Hematopoietic multipotent progenitor cell treated with erythropoietin and hydrocortisone succinate and interleukin-3 and kit ligand, for 8 days (in vitro differentiated cells): ENCODE measurements at places on chromosomes 13 and 19.
A peak's percentile ranks its signal among the peaks of the same experiment; 100 is the strongest.

DNA sequence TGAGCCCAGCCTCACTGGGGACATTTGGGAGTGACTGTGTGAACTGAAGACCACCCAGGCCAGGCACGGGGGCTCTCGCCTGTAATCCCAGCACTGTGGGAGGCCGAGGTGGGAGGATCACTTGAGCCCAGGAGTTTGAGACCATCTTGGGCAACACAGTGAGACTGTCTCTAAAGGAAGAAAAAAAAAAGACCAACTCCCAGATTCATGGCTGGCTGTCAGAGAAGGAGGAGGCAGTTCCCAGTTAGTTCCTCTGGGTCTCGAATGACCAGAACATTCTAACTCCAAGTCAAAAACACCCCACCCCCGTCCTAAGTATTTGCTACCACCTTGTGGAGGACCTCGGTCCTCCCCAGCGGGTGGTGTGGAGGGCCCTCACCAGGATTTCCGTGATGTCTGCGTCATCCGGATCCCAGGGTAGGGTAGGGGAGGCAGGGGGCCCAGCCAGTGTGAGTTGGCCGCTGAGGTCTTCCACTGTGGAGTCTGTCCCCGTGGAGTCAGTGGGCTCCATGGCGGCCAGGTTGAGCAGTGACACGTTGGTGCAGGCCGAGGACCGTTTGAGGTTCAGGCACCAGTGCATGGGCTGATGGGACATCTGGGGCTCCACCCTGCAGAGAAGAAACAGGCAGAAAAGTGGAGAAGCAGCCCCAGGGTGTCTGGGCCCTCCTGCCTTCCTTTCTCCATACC, 1.3 kb downstream of the TSKS start:
- DNase-seq: peak; percentile 39

- DNase-seq: no peak
Observed at GRCh38 chr19:42323473-42323851, 2.0 kb upstream of the MEGF8 start.

GRCh38 chr19:54420068-54420382, 4.8 kb downstream of the TTYH1 start:
- DNase-seq: no peak

- peak; percentile 100 for DNase-seq
Observed at GRCh38 chr19:45994998-45995714, at the start of gene CCDC61. Gene CCDC61 (plus strand): TSS chr19:45995467. CDS start chr19:46003019, 7,552 bp downstream.

DNA sequence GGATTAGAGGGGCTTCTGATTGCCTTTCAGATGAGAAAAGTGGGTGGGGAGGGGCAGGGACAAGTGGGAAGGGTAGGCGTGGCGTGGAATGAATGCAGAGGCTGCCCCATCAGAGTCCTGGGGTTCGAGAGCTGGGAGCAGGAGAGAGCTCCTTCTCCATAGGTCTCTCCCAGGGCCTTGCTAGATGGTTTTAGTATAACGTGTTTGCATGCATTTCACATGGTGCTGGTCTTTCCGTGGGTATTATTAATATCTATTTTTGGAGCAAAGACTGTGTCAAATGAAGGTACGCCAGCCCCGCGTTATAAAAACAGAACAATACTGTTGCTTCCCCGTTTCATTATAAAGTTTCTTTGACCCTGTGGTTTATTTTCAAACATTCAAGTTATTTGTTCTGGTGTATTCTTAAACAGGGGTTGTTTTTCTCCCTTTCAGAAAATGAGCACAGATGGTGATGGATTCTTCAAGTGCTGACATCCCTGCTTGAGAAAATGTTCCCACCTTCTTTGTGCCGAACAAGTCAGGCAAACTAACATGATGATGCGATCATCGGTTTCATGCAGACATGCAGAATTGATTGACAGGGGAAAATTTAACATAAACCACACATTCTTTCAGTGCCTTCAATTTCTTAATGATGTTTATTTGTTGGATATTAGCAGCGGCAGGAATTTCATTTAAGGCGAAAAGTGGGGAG, 62.1 kb upstream of the ZNF536 start:
- DNase-seq: no peak

- DNase-seq: no peak
Observed at GRCh38 chr13:65882810-65883209, 1347.3 kb downstream of the PCDH9 start.

DNA sequence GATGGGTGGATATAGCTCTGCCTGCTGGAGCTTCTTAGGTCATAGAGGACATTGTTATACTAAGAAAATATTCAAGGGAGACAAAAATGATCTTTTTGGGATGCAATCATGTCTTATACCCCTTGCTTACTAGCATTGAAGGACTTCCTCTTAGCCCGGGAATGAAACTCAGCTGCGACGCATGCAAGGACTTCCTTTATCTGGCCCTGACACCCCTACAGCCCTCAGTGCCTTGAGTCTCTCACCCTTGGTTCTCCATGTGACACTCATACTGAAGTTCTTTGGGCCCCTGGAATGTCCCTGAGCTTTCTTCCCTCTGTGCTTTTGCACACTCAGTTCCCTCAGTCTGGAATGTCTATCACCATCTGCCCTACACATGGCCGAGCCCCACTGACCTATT, 72.5 kb upstream of the MTIF3 start:
- no peak for DNase-seq

- DNase-seq: no peak
Observed at GRCh38 chr19:27828829-27829228, 1384.1 kb downstream of the UQCRFS1 start.

GRCh38 chr19:15758379-15758778, 20.6 kb downstream of the OR10H3 start:
- no peak for DNase-seq

- DNase-seq: no peak
Observed at GRCh38 chr19:7701654-7702457, at the start of gene FCER2. Gene FCER2 (minus strand): TSS chr19:7702131. CDS start chr19:7699760, 2,371 bp downstream.

DNA sequence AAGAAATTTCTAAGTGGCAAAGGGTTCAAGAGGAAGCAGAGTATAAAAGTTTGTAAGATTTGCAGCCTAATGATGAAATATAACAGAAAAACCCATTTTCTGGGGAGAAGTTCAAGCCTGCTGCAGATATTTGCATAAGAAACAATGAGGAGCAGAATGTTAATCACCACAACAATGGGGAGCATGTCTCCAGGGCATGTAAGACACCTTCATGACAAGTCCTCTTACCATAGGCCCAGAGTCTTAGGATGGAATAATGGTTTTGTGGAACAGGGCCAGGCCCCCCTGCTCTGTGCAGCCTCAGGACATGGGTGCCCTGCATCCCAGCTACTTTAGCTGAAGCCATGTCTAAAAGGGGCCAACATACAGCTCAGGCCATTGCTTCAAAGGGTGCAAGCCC, 809.0 kb upstream of the SLITRK5 start:
- DNase-seq: no peak

- no peak for DNase-seq
Observed at GRCh38 chr19:32881766-32882165, 12.2 kb upstream of the SLC7A9 start.

- no peak for DNase-seq
Observed at GRCh38 chr13:27079421-27079958, 92.1 kb downstream of the USP12 start.

DNA sequence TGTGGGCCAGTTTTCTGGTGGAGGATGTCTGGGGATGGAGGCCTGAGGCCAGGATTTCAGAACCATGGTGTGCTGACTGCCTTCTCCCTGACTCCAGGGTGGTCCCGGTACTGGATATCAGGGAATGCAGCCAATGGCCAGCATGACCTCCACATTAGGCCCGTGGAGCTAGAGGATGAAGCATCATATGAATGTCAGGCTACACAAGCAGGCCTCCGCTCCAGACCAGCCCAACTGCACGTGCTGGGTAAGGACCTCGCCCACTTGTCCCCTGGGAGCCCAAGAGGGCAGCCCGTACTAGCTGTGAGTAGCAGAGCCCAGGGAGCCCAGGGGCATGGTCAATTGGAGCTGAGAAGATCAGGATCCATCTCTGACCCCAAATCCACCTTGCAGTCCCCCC, 1.6 kb downstream of the KIRREL2 start:
- no peak for DNase-seq

GRCh38 chr13:106033659-106034058, 501.8 kb downstream of the EFNB2 start:
- DNase-seq: no peak

DNA sequence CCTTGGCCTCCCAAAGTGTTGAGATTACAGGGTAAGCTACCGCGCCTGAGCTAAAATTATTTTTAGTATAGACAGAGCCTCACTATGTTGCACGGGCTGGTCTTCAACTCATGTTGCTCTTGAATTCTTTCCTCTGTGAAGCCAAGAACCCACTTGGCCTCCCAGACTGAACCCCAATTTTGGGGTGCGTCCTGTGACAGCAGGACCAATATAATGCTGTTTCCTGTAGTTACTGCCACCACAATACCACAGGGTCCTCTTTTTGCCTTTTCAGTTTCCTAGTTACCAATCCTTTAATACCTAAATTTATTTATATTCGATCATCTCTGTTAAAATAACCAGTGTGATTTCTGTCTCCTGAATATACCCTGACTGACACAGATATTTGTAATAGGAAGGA, 32.9 kb downstream of the TSKS start:
- DNase-seq: no peak

GRCh38 chr13:71722206-71722605, 144.8 kb downstream of the DACH1 start:
- no peak for DNase-seq

DNA sequence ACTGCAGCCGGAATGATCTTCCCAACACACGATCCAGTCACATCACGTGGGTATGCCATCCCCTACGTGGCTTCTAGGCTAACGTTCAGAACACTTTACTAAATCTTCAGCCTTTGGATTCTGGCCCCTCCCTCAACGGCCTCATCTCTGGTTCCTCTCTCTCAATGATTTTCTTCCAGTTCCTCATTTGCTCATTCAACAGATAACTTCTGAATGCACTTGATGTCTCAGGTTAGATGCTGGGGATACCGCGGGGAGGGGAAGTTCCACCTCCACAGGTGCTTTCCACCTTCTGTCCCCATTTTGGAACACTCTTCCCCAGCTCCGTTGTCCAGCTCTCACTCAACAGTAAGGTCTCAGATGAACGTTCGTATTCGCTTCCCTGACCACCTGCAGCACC, 66.1 kb downstream of the ATP7B start:
- DNase-seq: no peak

DNA sequence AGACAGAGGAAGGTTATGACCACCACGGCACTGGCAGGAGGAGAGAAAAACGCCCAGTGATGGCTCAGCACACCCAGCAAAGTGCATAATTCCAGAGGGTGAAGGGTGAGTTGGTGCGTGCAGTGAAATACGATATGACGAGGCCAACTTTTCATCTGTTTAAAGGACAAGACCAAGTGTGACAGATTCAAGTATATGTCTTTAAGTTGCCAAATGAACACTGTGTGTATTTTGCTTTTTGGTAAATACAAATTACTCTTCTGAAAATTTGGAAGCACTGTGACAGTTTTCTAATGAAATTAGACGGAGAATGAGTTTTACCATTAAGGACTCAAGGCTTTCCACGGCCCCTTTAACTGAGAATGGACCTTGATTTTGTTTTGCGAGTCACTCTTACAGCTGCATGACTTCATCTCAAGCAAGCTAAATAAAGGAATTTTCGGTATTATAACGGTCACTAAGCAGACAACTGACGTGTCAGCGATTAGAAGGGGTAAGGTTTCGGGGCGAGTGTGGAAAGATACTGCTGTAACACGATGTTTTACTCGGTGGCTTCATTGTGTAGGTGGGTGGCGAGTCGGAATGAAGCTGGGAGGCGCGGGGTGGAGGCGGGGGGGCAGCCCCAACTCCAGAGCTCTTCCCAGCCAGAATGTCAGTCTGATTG, 22.8 kb downstream of the COL4A2 start:
- no peak for DNase-seq

GRCh38 chr13:108924134-108924533, 294.7 kb downstream of the MYO16 start:
- DNase-seq: no peak

DNA sequence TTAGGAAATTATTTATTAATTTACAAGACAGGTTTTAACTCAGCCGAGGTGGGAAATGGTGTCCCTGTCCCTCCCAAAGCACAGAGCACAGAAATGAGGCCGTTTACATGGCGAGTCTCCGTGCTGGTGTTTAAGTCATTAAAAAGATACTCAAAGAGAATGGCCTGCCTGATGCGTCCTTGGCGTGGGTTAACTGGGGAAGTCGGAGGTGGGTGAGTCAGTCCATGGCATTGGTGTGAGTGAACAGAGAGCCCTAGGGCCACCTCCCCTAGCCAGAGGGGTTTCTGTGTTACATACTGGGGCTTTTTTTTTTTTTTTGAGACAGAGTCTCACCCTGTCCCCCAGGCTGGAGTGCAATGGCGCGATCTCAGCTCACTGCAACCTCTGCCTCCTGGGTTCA, 3.9 kb downstream of the FEM1A start:
- DNase-seq: no peak

GRCh38 chr13:55615081-55615480, 1525.6 kb upstream of the PRR20A start:
- no peak for DNase-seq

- no peak for DNase-seq
Observed at GRCh38 chr19:31718898-31719297, 369.7 kb upstream of the TSHZ3 start.

- DNase-seq: no peak
Observed at GRCh38 chr13:66391322-66391721, 838.8 kb downstream of the PCDH9 start.

DNA sequence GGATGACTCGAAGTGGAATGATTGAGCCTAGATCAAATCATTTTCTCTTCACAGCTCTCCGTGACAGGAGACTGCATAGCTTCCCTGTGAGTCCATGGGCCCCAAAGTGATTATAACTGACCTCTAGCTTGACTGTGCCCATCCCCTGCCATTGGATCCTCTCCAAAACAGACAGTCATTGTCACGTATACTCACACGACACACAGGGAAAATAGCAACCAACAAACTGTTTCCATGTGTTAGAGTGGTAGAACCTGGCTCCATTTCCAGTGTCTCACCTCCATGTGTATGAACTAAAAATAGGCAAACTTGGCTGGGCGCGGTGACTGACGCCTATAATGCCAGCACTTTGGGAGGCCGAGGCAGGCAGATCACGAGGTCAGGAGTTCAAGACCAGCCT, 48.8 kb upstream of the NPAS1 start:
- DNase-seq: no peak

DNA sequence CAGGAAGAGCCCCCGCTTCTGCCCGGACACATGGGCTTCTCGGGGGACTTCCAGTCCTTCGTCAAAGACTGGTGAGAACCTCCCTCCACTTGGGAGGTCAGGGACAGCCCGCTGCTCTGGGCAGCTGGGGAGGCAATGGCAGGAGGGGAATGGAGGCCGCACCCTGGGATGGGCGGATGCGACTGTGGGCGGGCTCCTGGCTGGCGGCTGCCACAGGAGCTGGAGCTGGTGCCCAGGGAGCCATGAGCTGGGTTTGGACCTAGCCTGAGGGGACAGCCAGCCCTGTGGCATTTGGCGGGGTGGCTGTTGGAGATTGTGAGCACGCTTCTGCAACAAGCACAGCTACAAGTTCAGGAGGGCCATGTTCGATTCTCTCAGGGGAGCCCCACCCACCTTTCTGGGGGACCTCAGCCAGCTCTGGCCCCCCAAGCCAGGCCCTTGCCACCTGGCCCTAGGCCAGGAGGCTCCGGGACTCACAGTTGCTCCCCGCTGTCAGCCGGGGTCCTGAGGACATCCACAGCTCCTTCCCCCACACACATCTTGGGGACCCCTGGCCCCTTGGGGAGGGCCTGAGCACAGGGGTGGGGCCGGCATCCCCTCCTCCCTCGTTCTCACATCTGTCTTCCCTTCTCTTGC, 3.0 kb upstream of the TGFBR3L start:
- no peak for DNase-seq

- DNase-seq: no peak
Observed at GRCh38 chr19:15118789-15119494, 11.7 kb downstream of the SYDE1 start.
